ENCODE measurements at places on chromosomes 6 and 20. TPM values are rescaled to one million over a fixed set of nuclear protein-coding genes. Genes with fewer than 3 reads are reported as not detected.
A peak's percentile ranks its signal among the peaks of the same experiment; 100 is the strongest.

- DNase-seq = peak; percentile 12
These were observed 8.5 kb downstream of the MOXD1 start for GRCh38 chr6:132392792-132393191.

GRCh38 chr20:31484001-31484400 lies 8.9 kb downstream of the REM1 start:
- no peak for DNase-seq

DNA sequence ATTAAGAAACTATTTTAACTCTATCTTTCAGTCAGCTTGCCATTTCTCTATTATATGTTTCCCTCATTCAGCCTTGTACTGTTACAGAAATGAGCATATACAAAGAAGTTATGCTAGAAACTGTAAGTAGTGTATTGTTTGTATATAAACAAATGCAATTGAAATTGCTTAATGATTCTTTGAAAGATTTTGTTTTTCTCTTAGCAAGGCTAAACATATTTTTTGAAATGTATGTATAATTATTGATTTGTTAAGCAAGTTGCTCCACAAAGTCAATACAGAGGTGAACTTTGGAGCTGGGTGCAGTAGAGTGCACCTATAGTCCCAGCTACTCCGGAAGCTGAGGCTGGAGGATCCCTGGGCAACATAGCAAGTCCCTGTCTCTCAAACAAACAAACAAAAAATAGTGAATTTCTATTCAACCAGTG lies 253.6 kb downstream of the RNGTT start:
- DNase-seq = no peak

GRCh38 chr6:13281686-13282085 lies 46.7 kb downstream of the TBC1D7 start:
- DNase-seq = no peak

GRCh38 chr6:28353981-28354676 lies 4.4 kb downstream of the ZKSCAN3 start:
- DNase-seq = peak; percentile 86

DNA sequence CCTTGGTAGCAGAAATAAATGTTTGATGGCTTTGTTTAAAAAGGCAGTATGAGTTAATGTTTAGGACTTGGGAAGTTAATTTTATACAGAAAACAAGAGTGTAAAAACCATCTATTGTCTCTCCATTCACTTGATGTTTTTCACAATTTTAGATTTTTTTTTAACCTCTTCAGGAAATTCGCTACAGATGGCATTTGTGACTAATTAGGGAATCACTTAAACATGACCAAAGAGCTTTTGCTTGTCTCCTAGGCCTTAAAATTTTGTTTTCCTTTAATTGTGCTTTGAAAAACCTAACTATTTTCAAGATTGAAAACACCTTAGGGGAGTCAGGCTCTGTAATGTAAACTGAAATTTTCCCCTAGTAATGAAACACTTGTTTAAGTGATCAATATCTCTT lies 17.3 kb downstream of the TULP4 start:
- no peak for DNase-seq

DNA sequence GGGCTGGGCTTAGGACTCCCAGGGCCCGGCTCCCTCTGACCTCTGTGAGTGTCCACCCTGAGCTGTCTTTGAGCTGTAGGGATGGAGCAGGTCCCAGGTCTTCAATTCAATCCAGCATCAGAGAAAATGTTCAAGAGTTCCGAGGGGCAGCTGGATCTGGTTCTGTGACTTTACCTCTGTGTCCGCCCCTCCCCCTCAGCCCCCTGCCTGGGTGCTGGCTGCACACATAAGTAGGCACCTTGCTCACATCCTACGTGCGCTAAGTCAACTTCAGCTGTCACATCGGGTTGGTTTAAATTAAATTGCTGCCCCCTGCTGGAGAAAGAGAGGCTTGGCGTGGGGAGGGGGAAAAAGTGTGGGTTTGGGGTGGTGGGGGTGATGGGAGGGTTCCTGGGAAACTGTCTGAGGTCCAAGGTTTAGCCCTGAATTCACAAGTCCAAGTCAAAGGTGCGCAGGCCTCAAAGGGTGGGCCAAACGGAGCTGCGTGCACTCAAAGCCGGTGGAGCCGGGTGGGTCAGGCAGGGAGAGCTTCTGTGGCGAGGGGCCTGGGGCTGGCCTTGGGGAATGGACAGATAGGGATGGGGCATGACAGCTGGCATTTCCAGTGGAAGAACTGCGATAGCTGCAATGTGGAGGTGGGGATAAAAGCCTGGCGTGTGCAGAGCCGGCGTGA lies 3.0 kb downstream of the WFDC5 start:
- no peak for DNase-seq

DNA sequence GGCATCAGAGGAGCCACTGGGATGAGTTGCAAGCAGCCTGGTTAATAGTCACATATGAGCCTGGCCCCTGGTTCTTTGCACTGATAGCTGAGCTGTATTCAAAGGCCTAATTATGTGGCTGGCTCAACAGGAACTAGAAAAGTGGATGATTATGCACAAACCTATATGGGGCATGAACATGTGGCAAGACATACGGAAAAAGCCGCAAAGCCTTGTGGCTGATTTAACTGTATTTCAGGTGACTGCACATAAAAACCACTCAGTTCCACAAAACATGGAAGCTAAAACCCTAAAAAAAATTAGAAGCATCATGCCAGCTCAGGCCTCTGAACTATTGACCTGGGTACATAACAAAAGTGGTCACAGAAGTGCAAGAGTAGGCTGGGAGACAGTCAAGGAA lies 13.0 kb upstream of the MUC22 start:
- DNase-seq = no peak

GRCh38 chr6:31299511-31299910 lies 27.6 kb upstream of the HLA-C start:
- peak; percentile 22 for DNase-seq

Gene CCM2L
- total RNA-seq = 21.5 TPM

Gene MATN4
- total RNA-seq = 0.10 TPM

Gene HLA-DMB
- 0.35 TPM for total RNA-seq

All from Caki2 (cell line).